AG09309 (cell line): ENCODE measurements at places on chromosomes 13 and 19.

- DNase-seq: no peak
Measured at GRCh38 chr13:42728507-42729180, 52.7 kb upstream of the FAM216B start.

DNA sequence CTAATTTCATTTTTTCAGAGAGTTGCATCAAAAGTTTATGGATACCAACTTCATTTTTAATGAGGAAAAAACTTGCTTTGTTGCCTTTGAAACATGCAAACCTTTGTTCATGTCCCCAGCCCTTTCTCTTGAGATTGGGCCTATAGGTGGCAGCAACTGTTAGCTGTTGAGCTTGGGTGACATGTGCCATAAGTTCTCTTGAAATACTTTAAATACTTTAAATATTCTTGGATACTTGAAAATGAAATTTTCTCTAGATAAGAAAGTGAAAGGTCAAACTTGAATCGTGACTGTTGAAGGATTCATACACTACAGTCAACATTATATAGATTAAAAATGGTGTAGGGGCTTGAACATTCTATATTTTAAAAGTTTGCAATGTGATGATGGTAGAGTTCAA is 294.9 kb downstream of the NDFIP2 start:
- peak; percentile 57 for DNase-seq

- no peak for DNase-seq
Measured at GRCh38 chr13:71751073-71751472, 115.9 kb downstream of the DACH1 start.

DNA sequence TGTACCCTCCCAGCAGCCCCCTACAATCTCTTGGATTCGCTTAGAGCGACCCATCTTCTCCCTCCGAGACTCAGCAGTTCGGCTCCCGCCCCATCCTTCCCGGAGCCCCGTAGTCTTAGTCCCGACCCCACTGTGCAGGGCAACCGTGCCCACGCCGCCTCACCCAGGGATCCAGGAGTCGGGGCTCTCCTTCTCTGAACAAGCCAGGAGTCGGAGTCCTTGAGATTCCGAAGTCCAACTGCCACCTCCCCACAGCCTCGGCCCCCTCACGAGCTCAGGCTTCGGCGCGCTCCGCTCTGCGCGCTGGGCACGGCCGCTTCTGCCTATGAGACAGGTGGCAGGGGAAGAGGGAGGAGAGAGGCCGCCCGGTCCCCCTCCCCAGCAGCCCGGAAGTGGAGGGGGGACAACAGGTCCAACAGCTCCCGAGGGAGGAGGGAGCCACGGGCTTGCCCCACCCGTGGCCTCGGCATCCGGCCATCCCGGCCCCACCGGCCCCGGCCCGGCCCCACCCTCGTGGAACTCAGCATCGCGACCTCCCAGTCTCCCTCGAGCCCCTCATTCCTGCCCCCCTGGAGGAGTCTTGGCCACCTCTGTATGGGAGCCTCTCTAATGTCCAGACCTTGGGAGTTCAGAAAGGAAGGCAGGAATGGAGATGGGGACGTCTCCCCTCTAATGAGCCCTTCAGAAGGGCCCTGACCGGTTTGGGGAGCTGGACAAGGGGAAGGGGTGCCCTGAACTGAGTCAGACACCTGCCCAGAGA is at the start of gene PHLDB3:
Gene PHLDB3, minus strand, starts transcription at position 321 of the 760 bp plus-strand sequence. CDS start 628 bp downstream, outside the sequence.
- DNase-seq: no peak

DNA sequence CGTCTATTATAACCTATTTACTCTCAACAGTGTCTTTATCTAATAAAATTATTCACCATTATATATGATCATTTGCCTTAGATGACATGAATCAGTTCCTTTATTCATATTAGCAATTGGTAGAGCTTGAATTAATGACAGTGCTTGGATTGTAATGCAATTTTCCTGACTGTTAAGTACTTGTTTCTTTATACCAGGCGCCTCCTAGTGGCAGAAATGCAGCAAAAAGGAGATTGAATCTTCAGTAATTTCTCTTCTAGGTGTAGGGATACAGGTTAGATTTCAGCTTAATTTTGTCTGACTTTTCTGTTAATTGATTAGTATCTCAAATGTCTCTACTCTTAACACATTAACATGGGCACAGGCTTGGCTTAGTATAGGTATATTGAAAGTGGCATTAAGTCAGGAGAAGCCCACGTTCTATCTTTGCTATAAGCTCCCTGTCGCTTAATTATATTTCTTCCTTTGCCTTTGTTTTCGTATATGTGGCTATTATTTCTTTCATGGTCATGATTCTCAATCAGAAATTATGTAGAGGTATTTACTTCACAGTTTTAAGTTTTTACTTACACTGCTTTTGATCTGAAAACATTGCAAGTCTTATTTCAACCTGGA is 9.1 kb upstream of the LHFPL6 start:
- DNase-seq: peak; percentile 52

- no peak for DNase-seq
Measured at GRCh38 chr13:20366056-20366455, 133.9 kb upstream of the GJB6 start.

- DNase-seq: no peak
Measured at GRCh38 chr19:18160971-18161635, 8.1 kb downstream of the PIK3R2 start.

DNA sequence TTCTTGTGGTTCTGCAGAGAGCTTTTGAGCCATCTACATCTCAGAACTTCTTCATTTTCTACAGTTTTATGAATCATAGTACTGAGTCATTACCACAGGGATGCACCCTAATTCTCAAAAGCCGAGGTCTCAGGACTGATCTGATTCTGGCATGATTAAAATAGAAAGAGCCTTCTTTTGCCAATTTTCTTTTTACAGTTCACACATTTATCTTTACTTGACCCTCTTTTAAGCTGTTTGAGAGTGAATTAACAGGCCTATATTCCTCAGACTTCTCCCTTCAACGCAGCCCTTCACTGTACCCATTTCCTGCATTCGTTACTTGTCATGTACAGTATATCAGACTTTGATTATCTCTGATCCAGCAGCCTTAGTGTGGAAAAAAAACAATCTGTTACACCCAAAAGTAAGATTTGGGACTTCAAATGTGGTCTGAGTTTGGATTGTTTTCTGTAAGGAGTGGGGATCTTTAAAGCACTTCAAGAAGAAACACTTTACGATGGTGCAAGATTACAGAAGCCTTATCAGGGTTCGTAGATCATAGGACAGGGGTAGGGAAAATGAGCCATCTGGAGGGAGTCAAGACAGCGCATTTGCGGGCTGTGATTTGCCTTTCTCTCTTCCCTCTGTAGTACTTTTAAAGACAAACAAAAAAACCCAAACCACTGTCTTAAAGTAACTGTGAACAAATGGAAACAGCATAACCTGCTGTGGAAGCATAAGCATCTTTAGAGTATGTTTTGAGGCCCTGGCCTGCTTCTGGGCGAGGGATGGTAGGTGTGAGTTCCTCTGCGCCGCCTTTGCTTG is 15.3 kb upstream of the GPR183 start:
- peak; percentile 61 for DNase-seq

DNA sequence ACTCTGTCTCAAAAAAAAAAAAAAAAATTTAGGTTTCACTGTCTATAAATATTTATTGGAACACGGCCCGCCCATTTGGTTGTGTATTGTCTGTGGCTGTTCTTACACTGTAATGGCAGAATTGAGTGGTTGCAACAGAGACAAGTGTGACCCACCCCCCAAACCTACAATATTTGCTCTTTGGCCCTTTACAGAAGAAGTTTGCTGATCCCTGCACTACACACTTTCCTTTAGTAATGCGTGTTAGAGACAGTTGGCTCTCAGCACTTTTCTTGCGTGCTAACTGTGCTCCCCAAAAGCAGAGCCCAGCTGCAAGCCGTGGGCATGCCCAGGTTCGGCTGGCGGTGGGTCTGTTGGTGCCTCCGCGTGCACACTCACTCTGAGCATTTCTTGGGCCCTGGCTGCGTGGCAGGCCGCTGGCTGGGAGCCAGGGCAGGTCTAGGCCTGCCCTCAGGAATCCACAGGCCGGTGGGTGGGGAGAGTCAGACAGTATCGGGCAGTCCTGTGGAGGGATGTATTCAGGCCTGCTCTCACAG is 72.6 kb downstream of the SIPA1L3 start:
- no peak for DNase-seq

GRCh38 chr19:50921426-50922316 is 10.5 kb upstream of the KLK4 start:
- DNase-seq: no peak

GRCh38 chr13:25453850-25454365 is 82.1 kb downstream of the ATP8A2 start:
- DNase-seq: no peak

GRCh38 chr19:13817018-13817614 is 21.9 kb downstream of the ZSWIM4 start:
- no peak for DNase-seq

GRCh38 chr19:28602675-28603298 is 610.2 kb downstream of the UQCRFS1 start:
- no peak for DNase-seq

GRCh38 chr13:42276683-42277082 is 4.7 kb downstream of the AKAP11 start:
- no peak for DNase-seq

GRCh38 chr19:29514525-29515232 is 11.1 kb upstream of the VSTM2B start:
- DNase-seq: no peak

DNA sequence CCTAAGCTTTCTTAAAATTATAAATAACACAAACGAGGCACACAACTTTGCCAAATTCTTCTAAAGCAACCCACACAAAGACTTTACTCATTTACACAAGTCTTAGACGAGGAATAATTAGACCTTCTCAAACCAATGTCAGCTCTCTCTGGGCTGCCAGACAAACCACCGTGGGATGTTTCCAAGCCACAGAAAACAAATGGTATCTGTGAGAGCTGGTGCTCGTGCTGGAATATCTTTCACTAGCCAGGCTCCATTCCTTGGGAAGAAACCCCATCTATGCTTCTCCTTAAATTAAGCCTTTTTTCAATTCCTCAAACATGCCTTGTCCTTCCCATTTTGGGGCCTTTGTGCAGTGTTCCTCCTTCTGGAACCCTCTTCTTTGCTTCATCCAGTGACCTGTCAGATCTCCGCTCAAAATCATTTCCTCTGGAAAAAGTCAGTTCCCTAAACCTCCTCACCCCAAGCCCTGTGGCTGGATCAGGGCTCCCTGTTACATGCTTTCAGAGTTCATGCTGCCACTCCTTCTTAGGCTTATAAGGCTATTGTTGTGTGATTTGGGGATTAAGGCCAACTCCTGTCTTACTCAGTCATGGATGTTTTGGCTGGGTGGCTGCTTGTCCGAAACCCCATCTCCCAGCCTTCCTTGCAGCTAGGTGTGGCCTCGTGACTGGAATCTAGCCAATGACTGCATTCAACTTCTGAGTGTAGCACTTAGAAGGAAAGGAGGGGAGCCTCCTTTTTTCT is 64.2 kb upstream of the GTF2F2 start:
- peak; percentile 46 for DNase-seq

- no peak for DNase-seq
Measured at GRCh38 chr19:5680084-5680436, 256 bp downstream of the MICOS13 start.

DNA sequence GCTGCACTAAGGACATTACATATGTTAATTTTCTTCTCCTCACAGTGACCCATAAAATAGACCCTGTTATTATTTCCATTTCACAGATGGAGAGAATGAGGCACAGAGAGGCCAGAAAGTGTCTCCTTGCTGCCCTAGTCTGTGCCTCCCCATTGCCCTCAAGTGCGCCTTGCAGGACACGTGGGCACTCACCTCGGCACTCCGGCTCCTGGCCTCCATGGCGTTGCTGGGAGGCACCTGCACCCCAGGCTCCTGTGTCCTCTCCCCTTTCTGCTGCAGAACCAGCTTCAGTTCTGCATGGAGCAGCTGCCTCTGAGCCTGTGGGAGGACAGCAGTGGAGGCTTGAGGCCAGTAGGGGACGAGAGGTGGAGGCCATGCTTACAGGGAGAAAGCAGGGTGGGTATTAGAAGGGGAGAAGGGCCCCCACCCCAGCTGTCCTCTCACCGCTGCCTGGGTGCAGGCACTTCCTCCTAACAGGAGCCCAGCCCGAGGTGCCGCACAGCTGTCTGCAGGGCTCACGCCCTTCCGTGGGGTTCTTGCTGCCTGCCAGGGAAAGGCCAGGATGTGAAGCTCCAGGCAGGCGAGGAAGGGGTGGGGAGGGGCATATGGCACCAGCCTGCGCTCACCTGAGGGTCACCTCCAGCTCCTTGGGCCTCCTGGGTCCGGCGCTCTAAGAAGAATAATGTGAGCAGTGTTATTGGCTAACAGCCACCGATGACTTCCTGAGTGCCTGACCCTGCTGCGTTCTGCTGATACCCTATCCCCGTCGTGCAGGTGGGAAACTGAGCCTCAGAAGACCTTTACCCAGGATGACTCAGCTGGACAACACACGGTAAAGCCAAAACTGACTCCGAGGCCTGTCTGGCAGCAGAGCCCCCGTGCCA is 5.2 kb downstream of the PRX start:
- DNase-seq: no peak

DNA sequence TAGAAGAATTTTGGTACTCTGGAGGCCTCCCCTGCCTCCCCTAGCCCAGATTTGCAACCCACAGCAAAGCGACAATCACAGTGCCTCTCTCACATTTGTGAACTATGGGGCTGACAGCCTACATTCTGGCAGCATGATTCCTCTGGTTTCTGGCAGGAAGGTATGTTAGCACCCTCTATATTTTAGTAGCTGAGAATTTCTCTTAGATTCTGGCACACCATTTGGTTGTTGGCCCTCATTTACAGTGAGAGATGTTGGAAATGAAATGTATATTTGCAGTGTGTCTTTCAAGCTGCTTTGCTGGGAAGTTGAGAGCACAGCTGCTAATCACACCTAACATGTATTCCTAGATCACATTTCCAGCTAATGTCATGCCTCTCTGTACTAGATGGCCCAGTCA is 735.0 kb downstream of the FGF9 start:
- no peak for DNase-seq

DNA sequence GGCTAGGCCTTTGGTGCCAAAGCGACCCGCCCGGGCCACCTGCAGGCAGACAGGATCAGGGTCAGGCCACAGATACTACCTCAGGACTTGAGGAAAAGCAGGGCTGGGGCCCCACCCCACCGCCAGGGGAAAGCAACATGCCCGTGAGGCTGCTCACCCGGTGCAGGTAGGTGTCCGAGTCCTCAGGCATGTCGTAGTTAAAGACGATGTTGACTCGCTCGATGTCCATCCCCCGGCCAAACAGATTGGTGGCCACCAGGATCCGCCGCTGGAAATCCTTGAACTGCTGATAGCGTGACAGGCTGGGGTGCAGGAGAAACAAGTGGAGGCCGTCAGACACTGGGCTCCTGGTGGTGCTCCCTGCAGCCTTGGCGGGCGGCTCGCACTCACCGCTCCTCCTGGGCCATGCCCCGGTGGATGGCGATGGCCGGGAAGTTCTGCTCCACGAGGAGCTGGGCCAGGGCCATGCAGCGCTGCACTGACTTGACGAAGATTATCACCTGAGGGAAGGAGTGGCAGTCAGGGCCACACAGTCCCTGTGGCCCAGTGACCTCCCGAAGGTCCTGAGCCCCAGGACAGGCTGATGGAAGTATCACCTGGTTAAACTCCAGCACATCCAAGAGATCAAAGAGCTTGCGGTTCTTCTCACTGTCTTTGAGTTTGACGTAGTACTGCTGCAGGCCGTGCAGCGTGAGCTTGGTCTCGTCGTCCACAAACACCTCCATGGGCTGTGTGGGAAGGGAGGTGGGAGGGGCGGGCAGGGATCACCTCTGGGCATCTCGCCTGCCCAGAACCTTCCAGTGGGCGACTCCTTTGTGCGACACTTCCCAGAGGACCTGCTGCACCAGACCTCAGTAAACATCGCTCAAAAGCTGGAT is 9.8 kb downstream of the DDX39A start:
- no peak for DNase-seq
